Mesothelial cell of epicardium (in vitro differentiated cells): ENCODE measurements at places on chromosomes 6 and 20. TPM values are rescaled to one million over a fixed set of nuclear protein-coding genes. Genes with fewer than 3 reads are reported as not detected.

The RIMS4 gene
- 1.3 to 2.2 TPM (median 1.6 TPM) in 3 replicates for total RNA-seq

DNA sequence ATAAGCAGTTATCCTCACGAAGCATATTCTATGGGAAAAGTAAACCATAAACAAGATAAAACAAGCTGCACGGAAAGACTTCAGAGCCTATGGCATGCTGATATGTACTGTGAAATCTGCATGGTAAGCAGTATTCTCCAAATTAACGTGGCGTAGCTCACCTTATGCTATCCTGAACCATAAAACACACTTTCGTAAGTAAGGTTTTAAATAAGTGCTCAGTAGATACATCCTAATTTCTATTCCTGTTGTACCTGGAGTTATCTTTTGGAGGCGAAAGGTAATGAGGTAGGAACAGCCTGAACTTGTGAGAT, 208.7 kb downstream of the GMDS start:
- H3K36me3 ChIP-seq: no peaks in the 10 kb centered on the region
- peaks cover 5% of the 10 kb centered on the region for H3K27me3 ChIP-seq
- H3K4me3 ChIP-seq: no peak overlapping the region

- no peak for DNase-seq
- no peak overlapping the region for H3K4me3 ChIP-seq
- H3K36me3 ChIP-seq: no peaks in the 10 kb centered on the region
These were observed 137.8 kb downstream of the CENPW start for GRCh38 chr6:126477678-126478077.

DNA sequence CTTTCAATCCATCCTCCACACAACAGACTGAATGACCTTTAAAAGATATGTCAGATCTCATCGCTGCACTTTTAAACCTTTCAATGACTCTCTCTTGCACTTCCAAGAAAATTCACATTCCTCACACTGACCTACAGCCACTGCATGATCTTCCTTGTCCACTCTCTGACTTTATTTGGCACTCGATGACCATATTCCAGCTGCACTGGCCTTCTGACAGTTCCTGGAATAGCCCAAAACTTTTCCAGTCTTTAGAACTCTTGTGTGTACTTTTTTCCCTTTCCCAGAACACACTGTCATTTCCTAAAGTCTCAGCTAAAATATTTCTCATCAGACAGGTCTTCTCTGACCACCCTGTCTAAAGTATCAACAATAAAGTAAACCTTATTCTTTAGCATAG, 174.6 kb downstream of the ADGRG6 start:
- H3K27ac ChIP-seq: no peak overlapping the region
- no peak overlapping the region for H3K4me3 ChIP-seq
- H3K36me3 ChIP-seq: no peaks in the 10 kb centered on the region
- no peak for DNase-seq

DNA sequence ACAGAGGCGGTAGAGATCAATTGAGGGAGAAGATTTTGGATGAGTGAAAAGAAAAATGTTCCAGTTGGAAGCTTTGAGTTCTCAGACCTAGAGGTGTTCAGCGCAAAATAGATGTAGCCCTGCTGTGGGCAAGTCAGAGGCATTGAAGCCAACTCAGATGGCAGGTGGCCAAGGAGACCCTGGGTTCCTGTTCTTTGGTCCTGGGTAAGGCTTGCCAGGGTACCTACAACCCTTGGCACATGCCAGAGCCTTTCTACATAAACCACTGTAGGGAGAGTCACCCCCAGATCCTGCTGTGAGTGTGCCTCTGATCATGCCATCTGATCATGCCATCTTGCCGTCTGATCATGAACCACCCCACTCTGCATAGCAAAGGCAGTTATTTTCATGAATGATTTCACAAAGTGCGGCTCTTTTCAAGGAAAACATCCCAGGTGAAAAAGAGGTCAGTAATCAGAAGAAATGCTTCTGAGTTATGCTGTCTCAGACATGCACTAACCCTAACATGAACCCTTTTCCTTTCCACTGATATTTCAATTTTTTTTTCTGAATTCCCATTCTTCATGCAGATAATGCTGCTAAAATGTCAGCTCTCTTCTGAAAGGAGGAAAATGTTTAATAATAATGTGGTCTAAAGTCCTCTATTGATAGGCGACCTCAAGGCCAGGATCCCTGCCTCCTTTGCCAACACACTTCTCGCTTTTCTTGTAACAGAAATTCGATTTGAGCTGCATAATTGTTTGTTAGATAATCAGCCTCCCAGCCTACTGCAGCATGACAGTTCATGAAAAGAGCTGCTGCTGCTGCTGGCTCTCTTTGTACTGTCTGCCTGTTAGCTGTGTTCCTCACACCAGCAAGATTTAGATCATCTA, 153.6 kb downstream of the MTHFD1L start:
- no peak overlapping the region for H3K27ac ChIP-seq
- H3K4me3 ChIP-seq: no peak overlapping the region
- H3K36me3 ChIP-seq: peaks cover 6% of the 10 kb centered on the region
- peaks cover 33% of the 10 kb centered on the region for H3K4me1 ChIP-seq
